ENCODE measurements at places on chromosomes 11 and 22. TPM values are rescaled to one million over a fixed set of nuclear protein-coding genes. Genes with fewer than 3 reads are reported as not detected.

PTPRCAP gene
- 93.5 TPM for total RNA-seq

TMPRSS13 gene
- 2.6 TPM for total RNA-seq

CCDC73 gene
- total RNA-seq, result not detected

NLRP6 gene
- 0.99 TPM for total RNA-seq

LGR4 gene
- 0.22 TPM for total RNA-seq

RIC8A gene
- 104 TPM for total RNA-seq

CCDC116 gene
- total RNA-seq, result 0.31 TPM

TCN1 gene
- total RNA-seq, result not detected

FOLR2 gene
- total RNA-seq, result not detected
